ENCODE measurements at places on chromosomes 4 and X.

DNA sequence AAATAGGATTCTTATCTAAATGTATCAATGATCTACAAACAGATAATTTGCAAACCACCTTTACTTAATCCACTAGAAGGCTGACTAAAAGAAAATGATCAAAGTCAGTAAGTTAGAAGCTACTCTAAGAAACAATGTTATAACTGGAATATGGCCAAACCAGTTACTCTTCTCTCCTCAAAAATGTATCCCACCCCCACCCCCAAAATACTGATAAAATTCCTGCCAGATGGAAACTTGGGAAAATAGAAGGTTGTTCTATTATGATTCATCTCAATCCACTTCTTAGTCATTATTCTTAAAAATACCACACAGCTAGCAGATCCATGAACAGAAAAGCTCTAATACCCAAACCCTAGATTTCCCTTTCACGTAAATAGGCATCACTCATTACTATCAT, 206.4 kb downstream of the KLHL13 start:
- no peak for DNase-seq

DNA sequence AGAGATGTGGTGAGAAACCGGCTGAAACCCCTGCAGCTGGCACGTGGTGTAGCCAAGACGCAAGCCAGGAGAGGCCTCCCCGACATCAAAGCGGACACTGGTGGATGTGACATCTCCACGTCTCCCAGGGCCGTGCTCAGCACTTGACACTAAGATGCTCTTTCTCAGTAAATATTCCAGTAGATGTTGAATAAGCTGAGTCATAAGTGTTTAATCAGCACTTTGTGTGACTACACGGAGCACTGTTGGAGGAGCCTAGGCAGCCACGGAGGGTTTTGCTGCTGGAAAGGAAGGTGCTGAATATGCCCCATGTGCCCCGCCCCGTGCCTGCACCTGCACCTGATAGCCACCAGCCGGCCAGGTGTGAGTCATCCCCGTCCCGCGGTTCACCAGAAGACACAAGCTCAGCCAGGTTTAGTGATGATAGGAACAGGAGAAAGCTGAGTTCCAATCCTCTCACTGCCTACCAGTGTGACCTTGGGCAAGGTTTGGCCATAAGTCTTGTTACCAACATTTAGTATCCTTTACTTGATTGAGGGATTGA, 29.0 kb upstream of the C4orf50 start:
- DNase-seq = peak; percentile 39

DNA sequence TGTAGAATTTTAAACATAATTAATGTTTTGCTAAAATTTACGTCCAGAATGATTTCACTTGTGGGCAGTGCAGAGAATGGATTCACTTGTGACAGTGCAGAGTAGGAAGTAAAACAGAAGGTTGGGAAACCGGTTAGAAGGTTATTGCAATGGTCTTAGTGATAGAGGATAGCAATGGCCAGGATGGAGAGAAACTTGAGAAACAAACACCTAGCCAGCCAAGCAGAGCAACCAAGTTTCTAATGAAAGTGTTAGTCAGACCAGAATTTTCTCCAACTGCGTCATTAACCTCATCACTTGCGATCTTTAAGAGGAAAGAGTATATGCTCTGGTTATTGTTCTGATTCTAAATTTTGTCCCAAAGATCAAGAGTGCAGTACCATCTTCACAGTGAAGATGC, 50.0 kb upstream of the TBC1D9 start:
- DNase-seq = no peak

- no peak for DNase-seq
Measured at GRCh38 chr4:151004222-151004621, 10.9 kb downstream of the LRBA start.

GRCh38 chrX:109691277-109691676, 41.8 kb downstream of the ACSL4 start:
- no peak for DNase-seq

DNA sequence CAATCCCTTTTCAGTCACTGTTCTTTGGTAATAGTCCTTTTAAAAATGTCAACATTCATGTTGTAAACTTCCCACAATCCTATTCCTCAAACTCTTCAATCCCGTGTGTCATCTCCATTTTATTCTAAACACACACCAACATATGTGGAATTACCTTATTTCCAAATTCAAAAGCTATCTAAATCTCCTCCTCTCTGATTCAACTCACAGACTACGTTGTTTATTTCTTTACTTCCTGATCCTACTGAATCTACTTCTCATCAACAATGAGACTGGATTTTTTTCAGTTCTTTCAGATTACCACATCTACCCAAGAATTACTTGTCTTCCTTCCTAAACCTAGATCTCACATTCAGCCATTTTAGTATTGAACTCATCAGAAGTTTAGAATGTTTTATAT, 188.2 kb downstream of the GABRB1 start:
- DNase-seq = no peak

GRCh38 chr4:56183344-56183959, 203.8 kb downstream of the AASDH start:
- DNase-seq = no peak

DNA sequence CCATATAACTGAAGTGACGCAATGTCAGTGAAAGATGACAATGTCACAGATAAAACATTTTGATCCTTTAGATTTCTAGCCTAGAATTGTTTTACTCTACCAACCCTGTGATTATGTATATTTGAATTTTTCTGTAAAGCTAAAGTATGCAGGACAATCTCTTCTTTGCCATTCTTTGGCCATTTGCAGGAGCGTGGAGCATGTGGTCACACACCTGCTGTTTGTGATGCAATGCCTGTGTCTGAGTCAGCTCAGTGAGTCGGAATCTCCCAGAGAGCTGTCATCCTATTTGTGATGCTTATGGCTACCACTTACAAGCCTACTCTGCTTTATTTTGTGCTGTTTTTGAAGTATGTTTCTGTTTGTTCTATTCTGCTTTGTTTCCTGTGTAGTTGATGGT, 214.5 kb downstream of the NAF1 start:
- DNase-seq = no peak

DNA sequence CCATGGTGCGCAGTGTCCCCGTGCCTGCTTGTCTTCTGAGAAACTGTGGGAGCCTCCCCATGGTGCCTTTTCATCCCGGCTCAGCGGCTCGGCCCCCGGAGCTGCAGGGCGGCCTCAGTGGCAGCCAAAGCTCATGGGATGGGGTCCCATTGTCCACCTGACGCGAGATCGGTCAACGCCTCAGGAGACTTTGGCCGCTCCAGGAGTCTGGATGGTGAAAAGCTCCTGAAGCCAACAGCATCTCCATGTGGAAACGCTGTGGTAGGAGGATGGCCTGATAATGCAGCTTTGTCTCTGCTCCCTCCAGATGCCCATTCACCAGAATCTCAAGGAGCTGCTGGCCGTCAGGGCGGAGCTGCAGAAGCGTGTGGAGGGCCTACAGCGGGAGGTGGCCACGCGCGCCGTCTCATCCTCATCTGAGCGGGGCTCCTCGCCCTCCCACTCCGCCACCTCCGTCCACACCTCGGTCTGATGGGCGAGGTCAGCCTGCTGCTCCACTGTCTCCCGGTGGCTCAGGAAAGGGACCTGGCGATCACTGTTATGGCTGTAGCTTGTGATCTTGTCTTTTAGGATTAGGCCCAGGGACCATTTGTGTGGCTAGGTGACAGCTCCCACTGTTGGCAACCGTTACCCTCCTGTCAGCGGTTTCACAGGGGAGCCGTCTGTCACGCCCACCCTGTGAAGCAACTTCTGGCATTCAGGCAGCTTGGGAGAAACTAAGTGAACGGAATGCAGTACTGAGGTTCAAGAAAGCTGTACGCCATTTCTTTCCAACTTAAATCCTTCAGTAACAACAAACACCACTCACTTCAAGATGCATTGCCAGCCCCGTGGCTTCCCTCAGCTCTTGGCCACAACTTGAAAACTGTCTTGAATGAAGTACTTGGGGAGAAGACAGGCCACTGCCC, 69.3 kb downstream of the MTMR1 start:
- DNase-seq = no peak

DNA sequence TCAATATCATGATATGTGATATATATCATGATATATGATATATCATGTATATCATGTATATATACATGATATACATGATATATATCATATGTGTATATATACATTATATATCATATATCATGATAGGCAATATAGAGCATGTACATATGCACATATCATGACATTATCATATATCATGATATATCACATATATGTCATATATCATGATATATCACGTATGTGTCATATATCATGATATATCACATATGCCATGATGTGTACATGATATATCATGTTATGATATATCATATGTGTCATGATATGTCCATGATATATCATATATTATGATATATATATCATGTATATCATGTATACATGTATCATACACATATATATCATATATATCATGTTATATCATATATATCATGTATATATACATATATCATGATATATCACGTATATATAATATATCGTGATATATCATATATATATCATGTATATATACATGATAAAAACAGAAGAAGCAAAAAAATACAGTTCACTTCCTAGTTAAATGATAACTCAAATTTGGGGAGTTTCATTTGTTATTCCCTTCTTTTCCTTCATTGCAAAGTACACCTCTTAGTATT, 670.1 kb upstream of the EPHA5 start:
- no peak for DNase-seq

DNA sequence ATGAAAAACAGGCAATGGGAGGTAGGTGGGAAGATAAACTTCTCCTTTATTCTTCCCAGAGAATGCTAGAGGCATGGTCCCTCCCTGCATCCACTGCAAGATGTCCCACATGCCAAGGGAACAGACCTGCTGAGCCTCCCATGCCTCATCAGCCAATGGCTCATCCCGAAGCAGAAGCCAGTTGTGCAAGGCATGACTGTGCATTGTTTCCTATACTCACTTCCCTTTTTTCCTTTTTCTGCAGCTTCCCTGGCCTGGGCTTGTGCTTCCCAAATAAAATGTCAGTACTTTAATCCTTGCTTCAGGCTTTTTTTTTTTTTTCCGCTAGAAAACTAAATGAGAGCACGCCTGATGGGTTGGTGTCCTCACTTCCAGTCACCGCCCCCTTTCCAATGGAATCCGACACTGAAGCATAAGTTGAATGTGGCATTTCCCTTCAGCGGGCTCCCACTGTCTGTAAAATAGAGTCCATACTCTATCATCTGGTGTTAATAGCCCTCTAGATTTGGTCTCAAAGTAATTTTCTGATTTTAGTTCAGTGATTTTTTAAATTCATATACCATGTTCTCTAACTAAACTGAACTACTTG, 239.0 kb upstream of the JADE1 start:
- no peak for DNase-seq

DNA sequence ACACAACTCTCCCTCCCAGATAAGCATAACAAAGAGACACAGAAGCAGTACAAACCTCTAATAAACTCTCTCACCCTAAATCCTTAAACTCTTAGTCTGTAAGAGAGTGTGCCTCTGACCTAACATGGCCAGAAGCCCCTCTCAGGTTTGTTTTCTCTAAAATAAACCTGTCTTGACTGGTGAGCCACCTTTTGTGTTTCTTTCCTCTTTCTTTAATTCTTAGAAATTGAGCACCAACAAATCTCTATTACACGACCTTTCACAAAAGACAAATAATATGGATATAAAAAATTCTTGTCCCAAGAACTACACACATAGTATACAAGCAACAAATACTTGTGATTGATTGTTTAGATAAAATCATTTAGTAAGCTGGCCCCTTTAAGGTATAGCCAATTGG, 573.7 kb downstream of the EPHA5 start:
- DNase-seq = no peak

GRCh38 chrX:100710816-100711215, 21.1 kb downstream of the SYTL4 start:
- no peak for DNase-seq

GRCh38 chr4:112604589-112604988, 32.1 kb downstream of the ZGRF1 start:
- DNase-seq = peak; percentile 21

DNA sequence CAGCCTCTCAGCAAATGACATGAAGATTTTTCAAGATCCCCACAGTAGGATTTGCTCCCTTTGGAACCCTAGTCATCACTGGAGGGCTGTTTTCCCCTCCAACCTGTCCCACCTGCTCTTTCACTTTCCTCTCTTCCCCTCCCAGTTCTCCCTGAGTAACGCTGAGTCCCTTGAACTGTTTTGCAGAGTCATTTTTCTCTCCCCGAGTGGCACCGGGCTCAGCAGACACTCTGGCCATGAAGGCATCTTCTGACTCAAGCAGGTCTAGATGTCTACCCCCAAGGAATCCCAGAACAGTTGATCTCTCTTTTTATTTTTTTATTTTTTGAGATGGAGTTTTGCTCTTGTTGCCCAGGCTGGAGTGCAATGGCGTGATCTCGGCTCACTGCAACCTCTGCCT, 52.2 kb downstream of the HTRA3 start:
- DNase-seq = no peak

- DNase-seq = no peak
Measured at GRCh38 chr4:3203971-3204431, 45.0 kb upstream of the MSANTD1 start.

- no peak for DNase-seq
Measured at GRCh38 chr4:154329268-154329868, 162.2 kb downstream of the DCHS2 start.

DNA sequence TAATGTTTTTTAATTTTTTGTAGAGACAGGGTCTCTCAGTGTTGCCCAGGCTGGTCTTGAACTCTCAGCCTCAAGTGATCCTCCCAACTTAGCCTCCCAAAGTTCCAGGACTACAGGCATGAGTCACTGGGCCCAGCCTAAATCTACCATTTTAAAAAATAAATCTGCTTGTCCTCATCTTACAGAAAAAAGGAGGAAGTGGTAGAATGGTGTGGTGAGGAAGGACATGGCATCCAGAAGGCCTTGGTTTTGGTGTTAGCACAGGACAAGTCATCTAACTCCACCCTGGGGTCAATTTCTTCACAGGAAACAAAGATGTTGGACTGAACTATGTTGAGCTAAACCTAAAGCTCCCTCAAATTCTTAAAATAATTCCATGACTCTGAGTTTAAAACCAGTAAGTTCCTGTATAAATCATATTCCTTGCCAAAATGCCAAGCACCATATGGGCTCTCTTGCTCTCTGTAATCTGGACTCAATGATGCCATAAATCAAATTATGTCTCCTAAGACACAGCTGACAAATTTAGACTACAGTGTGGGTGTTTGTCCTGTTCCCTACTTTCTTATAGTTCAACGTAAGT, 253.9 kb upstream of the NOCT start:
- DNase-seq = no peak

GRCh38 chr4:79535516-79535915, 127.5 kb upstream of the GK2 start:
- DNase-seq = no peak

- DNase-seq = no peak
Measured at GRCh38 chr4:122171323-122171722, 19.2 kb downstream of the BLTP1 start.
